ENCODE measurements at places on chromosomes 2 and 18. TPM values are rescaled to one million over a fixed set of nuclear protein-coding genes. Genes with fewer than 3 reads are reported as not detected.

DNA sequence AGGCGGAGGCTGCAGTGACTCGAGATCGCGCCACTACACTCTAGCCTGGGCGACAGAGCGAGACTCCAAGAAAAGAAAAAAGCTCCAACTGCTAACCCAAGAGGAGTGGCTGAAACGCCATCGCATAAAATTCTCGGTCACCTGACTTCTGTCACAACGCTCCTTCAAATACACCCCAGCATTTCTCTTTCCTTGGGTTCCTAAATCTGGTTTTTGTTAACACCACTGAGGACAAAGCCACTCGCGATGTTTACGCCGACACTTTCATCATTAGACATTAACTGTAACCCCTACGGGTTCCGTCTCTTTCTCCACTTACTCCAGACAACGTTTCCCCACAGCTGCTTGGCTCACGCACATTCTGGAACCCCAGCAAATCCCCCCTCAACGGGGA, 679 bp downstream of the CLK1 start:
- no peak for DNase-seq

GRCh38 chr2:147530033-147530432, 314.8 kb upstream of the ACVR2A start:
- no peak for DNase-seq

DNA sequence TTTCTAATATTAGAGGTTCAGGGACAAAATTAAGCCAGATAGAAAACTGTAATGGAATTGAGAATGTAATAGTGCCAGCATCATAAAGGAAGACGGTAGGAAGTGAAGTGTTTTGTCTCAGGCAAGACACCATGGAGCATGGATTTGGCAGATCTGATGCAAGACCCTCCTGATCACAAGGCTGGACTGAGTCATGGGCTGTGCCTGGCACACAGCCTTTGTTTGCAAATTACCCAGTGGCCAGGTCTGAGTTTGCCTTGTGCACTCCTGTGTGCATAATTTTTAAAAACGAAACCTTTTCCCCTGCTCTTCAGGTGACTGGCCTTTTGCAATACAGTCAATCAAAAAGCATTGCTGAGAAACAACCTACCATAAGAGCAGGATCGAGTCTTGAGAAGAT, 2.0 kb upstream of the UPP2 start:
- DNase-seq, result no peak

GRCh38 chr2:236180831-236181453, 12.8 kb upstream of the GBX2 start:
- no peak for DNase-seq

GRCh38 chr2:160652236-160652635, 158.6 kb upstream of the RBMS1 start:
- no peak for DNase-seq

- DNase-seq, result no peak
Observed at GRCh38 chr2:8395718-8396117, 286.1 kb upstream of the ID2 start.

GRCh38 chr18:51520676-51521180, 323.2 kb upstream of the MEX3C start:
- no peak for DNase-seq

GRCh38 chr2:138930571-138930970, 150.4 kb upstream of the NXPH2 start:
- no peak for DNase-seq

DNA sequence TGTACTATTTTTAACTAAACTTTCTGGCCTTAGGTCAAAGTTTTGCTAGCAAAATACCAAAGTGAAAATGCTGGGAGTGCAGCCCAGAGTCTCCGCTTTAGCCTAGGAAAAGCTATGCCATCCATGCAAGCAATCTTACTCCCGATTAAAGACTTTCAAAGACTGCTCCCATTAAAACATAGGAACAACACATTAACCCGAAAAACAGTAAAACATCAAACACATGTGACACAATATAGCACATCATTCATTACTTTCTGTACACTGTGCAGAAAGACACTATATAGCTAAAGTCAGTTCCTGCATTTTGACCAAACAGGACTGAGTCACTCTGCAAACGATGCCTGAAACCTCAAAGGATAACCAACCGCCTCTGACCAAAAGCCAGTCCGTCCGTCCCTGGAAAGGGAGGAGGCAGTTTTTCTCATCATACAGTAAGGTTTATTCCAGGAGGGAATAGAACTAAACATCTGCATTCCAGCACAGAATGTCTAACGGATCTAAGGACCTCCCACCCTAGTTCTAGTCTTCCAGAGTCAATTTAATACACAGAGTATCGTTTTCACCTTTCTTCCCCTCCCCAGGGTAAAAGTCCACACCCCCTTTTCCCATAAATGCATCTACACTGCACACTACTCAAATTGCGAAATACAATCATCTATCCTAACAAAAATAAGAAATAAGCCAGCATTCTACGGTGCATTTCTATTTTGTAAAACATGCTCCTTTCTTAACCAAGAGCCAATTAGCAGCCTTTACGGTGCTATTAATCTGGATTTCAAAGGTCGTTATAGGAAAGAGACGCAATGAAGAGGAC, 1.7 kb downstream of the ROCK2 start:
- no peak for DNase-seq

DNA sequence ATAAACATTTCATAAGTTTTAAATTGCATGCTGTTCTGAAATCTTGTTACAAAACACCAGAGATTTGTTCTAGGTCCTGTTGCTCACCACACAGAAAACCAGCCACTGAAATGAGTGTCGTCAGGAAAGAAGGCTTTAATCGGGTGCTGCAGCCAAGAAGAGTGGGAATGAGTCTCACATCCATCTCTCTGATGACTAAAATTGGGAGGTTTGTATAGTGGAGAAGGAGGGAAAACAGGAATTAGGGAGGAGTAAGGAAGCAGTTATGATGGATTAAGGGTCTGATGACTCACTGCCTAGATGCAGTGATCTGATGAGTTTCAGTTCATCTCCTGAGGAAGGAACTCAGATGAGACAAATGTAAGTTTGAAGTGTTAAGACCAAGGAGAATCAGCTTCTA, 42.1 kb upstream of the GPR39 start:
- no peak for DNase-seq

- no peak for DNase-seq
Observed at GRCh38 chr2:158009399-158009798, 92.3 kb upstream of the UPP2 start.

The FIGN gene
- 1.3 TPM for total RNA-seq

The CTAGE1 gene
- total RNA-seq, result not detected

The TRABD2A gene
- 53.6 TPM for total RNA-seq

The ALPI gene
- 473 TPM for total RNA-seq

The POTEJ gene
- not detected for total RNA-seq
